ENCODE measurements at places on chromosomes 2 and 18. TPM values are rescaled to one million over a fixed set of nuclear protein-coding genes. Genes with fewer than 3 reads are reported as not detected.

GRCh38 chr18:35049111-35050027 lies 8.2 kb downstream of the MAPRE2 start:
- DNase-seq = no peak

DNA sequence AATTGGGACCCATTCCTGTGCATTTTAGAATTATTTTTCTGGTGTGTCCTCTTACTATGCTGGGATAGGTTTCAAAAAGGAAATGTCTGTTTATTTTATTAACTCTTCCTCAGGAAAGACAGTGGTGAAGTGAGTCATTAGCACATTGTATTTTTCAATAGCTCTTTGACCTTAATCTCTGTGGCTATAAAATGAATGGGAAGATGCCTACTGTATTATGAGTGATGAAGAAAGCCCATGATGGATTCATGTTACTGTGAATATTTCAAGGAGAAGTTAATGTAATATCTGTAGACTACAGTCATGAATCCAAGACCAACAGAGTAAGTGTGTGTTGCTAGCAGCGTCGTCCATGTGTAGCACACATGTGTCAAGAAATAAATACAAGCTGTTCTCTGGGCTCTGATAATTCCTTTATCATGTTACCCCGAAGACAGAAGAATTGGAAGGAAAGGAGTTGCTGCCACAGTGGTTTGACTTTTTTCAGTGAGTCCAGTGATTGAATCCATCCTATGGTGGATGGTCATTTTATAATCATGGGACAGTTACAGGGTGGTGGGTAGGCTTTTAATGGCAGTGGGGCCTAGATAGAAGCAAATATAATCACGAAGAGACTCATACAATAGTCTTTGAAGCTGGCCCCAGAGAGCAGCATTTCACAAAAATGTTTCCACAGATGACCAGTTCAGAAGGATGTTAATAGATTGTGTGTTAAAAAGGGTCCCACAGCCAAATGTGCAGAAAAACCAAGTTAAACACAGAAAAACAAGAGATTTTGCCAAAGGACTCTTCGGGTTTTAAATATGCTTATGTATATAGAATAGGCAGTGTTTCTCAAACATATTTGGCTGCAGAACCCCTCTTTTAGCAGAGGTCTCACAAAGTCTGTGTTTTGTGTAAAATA lies 239.7 kb upstream of the RASGRP3 start:
- no peak for DNase-seq

DNA sequence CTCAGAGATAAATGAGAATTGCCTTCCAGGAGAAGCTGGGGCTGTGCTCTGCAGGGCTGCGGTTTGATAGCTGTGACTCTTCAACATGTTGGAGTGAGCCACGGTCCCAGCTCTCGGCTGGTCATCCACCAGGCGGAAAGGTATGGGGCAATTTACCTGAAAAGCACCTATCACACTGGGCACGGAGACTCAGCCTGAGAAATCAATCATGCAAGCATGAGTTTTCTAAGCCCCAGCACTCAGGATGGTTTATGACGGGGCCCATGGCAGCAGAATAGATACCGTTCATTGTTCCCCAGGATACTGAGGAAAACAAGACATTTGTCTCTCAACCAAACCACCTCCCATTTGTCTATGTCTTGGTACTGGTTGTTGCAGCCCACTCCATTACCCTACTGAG lies 83.9 kb downstream of the LOXHD1 start:
- no peak for DNase-seq

GRCh38 chr2:108625186-108625827 lies 91.0 kb downstream of the LIMS1 start:
- no peak for DNase-seq

DNA sequence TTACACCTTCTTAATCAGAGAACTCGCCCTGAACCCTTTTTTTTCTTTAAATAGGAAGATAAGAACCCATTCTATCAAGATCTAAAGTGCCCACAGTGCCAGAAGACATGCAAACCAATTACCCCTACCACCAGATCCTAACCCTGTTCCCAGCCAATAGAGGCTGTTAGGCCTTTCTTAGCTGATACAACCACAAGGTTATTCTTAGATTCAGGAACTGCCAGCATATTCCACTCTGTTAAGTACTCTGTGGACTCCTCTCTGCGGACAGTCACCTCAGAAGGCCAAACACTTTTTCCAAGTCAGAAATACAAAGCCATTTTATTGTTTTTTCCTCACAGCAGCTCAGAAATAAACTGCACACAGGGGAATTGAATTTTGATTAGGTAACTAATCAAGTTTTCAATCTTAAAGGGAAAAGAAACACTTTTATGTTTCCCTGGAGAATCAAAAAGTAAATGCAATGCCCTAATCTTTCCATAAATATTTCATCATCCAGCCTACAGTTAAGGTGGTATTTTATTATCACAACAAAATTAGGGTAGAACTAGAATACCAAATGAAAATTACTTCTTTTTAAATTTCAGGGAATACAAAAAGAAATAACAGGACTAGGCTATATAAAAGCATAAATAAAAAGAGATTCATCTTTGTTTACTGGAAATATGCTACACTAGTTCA lies 111.4 kb downstream of the NBAS start:
- DNase-seq = no peak

DNA sequence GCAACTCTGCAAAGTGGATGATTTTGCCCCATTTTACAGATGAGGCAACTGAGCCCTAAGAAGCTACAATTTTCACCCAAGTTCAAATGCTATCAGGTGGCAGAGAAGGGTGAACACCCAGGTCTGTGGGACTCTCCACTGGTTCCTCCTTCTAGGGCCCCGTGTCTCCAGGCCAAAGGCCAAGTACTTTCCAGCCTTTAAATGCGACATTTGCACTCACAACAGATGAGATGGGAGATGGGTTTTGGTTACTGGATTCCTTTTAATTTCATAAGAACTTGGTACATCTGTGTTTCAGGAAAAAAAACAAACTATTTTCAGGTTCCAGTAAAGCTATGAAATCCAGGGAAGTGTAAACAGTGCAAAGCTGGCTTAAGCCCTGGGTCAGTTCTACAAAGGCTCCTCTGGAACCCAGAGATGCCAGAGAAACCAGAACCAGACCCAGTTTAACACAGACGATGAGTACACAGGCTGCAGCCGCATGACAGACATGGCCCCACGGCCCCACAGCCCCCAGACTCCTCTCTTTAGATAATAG lies 361.7 kb downstream of the ANAPC1 start:
- no peak for DNase-seq

DNA sequence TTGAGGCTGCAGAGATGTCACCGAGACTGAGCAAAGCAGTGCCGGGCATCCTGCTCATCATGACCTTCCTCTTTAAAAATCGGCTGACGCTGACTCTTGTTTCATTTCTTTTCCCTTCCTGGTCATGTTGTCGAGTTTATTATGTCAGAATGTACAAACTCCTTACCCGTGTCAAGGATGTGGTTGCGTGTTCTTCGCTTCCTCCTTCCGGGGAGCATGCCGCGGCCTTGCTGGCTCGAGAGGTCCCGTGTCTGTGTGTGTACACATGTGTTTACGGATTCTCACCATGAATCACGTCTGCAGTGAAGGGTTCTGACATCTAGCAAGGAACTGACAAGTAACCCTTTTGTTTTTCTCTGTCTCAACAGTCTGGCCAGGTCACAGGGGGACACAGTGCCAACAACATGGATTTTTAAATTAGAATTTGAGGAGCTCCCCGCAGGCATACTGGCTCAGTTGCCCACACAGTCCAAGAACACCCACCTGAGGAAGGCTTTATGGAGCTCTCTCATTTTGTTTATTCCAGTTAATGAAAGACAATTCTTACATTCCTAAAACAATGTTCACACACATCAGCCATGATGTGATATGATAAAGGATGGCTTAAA lies 60.2 kb downstream of the MYT1L start:
- no peak for DNase-seq

GRCh38 chr18:41145516-41145915 lies 809.5 kb upstream of the PIK3C3 start:
- no peak for DNase-seq

- DNase-seq = no peak
These were observed 105.1 kb downstream of the SLC8A1 start for GRCh38 chr2:40346535-40347354.

GATA6 gene
- 8.6 TPM for total RNA-seq

EFR3B gene
- not detected for total RNA-seq

WDR75 gene
- total RNA-seq = 17.6 TPM

COL4A4 gene
- 0.86 TPM for total RNA-seq

SLC11A1 gene
- 12.6 TPM for total RNA-seq

KCNE4 gene
- 0.17 TPM for total RNA-seq

Data from right lobe of liver (tissue), 6 donors.